ENCODE measurements at places on chromosomes 1 and 21.

GRCh38 chr1:227447531-227447990, 115.8 kb upstream of the ZNF678 start:
- DNase-seq = no peak

DNA sequence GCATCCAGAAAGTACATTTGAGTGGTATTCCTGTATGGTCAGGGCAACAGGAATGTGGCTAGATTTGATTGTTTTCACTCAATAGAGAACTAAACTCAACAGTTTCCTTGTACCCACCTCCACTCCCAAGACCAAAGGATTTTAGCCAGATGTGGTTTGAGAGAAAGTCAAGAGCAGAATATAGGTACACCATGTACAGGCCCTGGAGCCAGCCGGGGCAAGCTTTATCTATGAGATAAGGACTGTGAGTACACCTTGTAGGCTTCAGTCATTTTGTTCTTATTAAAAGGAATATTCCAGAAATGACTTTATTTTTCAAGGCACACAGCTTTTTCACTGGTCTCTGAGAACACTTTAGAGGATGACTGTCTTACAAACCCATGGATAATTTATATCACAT, 192.4 kb upstream of the JUN start:
- DNase-seq = no peak

DNA sequence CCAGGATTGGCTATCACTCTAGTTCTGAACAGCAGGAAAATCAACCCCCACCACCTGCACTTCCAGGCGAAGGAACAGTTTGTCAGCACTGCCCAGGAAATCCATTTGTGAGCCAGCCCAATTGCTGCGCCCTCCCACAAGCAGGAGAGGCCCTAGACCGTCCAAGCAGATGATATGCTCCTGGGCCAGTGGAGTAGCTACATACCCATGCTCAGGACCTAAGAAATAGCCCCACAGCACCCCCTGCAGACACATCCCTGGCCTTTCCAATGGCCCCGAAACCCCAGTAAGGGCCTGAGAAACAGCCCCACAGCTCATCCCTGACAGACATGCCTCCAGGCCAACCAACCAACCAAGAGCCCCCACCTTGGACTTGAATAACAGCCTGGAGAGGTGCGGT, 111.5 kb upstream of the ZC3H11B start:
- DNase-seq = no peak

- DNase-seq = no peak
Observed at GRCh38 chr1:8938232-8938999, 7.3 kb upstream of the CA6 start.

GRCh38 chr1:209355415-209355814, 228.1 kb upstream of the CAMK1G start:
- no peak for DNase-seq

DNA sequence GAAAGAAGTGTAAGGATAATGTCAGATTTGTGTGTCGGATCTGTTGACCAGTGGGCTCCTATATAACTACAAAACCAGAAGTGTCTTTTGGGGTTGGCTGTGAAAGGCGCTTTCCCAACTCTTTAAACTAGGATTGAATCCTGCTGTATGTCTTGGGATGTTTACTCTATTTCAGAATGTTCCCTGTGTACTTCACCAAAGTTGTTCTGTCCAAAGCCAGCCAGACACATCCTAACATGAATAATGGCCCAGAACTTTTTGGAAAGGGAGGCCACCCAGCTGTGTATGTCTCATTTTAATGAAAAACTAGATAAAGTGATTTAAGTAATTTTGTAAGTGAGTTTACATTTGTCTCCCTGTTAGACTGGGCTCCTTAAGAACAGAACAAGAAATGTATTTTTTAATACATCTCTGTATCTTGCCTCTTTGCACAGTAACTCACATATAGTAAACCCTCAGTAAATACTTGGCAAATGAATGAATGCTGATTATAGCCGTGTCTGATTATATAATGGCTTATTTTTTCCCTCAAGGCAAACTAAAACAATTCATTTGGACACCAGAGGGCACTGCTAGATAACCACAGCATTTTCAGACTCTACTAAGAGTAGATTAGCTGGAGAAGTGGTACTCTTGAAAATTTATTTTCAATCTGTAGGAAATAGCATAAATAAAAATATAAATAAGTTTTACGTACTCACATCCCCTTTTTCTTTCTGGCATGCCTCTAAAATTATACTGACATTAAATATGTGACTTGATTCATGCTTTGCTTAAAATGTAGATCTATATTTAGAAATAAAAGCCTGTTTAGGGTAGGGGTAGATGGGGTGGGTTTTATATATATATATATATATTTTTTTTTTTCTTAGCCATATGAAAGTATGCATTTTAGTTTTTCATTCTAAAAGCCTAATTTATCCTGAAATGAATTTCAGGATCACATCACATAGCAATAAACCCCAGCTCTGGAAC, 23.8 kb downstream of the TSEN15 start:
- DNase-seq = no peak

GRCh38 chr1:172360511-172360910, 60.0 kb upstream of the C1orf105 start:
- no peak for DNase-seq

- no peak for DNase-seq
Observed at GRCh38 chr1:164579381-164579780, 20.4 kb downstream of the PBX1 start.

DNA sequence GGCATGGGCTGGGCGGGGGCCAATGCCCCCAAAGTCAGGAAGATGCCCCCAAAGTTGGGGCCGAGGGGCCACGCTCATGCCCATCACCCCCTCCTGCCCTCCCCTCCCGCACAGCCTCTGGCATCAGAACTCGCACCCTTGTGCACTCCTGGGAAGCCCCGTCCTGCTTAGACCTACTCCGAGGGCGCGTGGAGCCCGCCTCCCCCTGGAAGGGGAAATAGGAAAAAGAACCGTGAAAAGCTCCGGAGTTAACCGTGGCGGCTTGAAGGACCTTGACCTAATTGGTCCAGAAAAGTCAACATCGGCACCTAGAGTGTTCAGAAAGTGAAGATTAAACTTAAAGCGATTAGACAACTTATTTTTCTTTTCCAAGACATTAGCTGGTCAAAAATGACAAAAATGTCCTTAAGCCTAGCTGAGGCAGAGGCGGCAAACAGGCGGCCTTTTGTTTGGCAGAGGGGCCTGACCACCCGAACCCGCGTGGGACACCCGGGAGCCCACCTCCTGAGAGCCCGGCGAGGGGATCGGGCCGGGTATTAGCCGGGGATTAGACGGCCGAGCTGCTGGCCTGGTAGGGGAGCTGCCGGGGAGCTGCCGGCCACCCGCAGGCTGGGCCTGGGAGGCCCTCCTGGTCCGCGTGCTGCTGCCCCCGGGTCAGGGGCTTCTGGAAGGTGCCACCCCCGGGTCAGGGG, 65.5 kb downstream of the PRDM16 start:
- DNase-seq = no peak

- no peak for DNase-seq
Observed at GRCh38 chr1:197198911-197199310, 52.4 kb upstream of the ASPM start.

DNA sequence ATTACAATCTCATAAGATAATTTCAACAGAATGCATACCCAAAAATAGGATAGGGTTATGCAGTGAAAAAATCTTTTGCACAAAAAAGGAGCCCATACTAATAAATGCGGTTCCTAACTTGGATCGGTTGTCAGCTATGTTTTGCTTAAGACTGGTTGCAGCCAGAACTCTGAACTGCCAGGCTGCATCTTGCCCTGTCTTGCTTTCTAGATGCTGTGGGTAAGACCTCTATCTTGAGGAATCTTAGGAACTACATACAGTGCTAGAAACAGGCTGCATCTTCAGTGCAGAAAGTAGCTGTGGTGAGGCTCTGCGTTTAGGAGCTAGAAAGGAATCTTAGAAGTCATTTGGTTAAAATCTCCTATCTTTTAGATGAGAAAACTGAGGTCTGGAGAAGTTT, 45.6 kb upstream of the PLA2G4A start:
- DNase-seq = no peak

All from activated CD8-positive, alpha-beta memory T cell treated with anti-CD3 and anti-CD28 coated beads, Interleukin-2, amount 50 U/mL, for 4 hours (primary cell).